ENCODE measurements at places on chromosomes 11 and 22.

DNA sequence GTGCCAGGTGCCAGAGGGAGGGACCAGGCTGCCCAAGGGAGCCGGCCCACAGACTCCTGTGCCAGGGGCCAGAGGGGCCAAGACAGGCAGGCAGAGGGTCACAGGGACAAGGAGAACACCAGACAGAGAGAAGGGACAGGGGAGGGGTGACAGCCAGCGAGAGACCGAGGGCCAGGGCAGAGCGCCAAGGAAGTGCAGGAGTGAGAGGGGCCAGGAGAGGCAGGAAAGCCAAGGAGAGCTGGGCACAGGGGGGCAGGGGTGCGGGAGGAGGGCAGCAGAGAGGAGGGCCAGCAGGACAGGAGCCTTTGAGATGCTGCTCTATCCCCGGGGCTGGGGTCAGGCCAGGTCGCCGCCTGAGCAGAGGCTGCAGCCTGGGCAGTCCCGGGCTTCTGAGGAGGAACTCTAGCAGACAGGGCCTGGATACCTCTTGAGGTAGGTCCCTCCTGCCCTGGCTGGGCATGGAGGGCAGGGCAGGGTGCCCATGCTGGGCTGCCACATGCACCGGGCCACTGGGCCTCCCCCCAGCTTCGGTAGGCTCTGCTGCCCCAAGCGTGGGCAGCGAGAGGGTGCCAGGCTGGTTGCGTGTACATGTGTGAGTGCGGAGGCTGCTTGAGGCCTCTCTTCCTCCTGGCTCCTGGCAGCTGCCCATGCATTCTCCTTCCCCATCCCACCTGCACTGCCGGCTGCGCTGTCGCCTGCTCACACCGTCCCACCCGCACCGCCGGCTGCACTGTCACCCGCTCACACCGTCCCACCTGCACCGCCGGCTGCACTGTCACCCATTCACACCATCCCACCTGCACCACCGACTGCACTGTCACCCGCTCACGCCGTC is 12.2 kb downstream of the LSP1 start:
- no peak for DNase-seq

GRCh38 chr11:118290923-118291322 is 13.6 kb upstream of the CD3E start:
- DNase-seq, result no peak

DNA sequence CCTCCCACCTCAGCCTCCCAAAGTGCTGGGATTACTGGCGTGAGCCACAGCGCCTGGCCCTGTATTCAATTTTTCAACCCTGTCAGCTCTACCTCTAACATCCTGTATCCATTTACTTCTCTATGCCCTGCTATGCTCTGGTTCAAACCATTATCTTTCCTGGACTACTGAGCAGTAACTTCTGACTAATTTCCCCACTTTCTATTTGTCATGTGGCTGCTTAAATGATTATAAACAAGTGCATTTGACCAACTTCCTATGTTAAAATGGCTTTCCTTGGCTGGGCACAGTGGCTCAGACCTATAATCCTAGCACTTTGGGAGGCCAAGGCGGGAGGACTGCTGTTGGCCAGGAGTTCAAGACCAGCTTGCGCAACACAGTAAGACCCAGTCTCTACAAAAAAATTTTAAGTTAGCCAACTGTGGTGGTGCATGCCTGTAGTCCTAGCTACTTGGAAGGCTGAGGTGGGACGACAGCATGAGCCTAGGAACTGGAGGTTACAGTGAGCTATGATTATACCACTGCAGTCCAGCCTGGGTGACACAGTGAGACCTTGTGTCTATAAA is 2.1 kb downstream of the MED19 start:
- DNase-seq, result no peak

DNA sequence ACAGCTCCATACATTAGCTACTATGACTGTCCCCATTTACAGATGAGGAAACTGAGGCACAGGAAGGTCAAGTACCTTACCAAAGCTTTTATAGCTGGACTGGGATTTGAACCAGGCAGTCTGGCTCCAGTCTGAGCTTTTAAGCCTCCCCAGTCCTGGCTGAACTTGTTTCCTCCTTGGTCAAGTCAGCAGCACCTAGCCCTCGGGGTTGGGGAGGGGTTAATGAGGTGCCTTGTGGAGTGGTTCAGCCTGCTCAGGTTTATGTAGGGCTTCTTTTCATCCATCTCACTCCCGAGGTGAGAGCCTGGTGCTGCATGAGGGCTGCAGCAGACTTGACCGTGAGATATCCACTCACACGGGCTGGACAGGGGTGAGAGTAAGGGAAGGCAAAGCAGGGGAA is 36.7 kb upstream of the GCAT start:
- no peak for DNase-seq

GRCh38 chr11:86182976-86183584 is 61.5 kb upstream of the EED start:
- DNase-seq, result no peak

- no peak for DNase-seq
These were observed 1018.3 kb downstream of the DLG2 start for GRCh38 chr11:84608837-84609196.

All from esophagus squamous epithelium (tissue), 5 donors.